ENCODE measurements at places on chromosomes 13 and 19.

DNA sequence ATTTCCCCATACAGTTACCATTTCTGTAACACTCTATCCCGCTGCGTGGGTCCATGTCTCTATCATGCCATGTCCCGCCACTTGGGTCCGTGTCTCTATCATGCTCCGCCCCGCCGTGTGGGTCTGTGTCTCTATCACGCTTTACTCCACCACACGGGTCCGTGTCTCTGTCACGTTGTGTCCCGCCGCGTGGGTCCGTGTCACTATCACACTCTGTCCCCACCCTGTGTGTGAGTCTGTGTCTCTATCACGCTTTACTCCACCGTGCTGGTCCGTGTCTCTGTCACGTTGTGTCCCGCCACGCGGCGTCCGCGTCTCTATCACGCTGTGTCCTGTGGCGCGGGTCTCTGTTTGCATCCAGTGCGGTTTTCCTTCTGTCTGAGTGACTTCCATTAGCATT is 11.6 kb downstream of the ADPRHL1 start:
- DNase-seq = no peak

DNA sequence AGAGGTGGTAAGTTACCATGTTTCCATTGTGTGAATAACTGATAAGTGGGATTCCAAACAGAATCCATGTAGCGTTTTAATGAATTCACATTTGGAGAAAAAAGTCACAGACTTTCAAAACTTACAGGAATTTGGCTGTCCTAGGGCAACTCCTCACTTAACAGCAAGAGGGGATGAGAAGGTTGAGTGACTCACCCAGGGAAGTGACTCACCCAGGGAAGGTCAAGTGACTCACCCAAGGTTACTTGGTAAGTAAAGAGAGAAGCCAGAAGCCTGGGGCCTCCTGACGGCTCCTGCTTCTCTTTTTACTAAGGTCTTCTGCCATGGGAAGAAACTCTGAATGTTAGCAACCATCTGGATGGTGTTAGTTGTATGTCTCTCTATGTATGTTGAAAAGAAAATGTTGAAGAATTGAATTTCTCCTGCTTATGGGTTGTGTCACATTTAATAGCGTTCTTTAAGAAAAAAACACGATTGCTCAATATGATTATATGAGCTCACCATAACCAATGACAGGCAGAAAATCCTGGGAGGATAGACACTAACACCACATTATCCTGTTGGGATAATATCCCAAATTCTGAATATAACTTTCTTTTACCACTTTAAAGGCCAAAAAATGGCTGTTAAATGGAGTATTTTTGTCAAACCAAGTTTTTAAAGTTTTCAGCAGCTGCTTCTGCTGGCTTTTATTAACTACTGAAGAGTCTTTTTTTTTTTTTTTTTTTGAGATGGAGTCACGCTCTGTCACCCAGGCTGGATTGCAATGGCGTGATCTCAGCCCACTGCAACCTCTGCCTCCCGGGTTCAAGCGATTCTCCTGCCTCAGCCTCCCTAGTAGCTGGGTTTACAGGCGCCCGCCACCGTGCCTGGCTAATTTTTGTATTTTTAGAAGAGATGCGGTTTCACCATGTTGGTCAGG is 195.6 kb downstream of the GGACT start:
- DNase-seq = no peak

- DNase-seq = peak; percentile 13
Observed at GRCh38 chr13:105139380-105140285, 1395.8 kb downstream of the EFNB2 start.

DNA sequence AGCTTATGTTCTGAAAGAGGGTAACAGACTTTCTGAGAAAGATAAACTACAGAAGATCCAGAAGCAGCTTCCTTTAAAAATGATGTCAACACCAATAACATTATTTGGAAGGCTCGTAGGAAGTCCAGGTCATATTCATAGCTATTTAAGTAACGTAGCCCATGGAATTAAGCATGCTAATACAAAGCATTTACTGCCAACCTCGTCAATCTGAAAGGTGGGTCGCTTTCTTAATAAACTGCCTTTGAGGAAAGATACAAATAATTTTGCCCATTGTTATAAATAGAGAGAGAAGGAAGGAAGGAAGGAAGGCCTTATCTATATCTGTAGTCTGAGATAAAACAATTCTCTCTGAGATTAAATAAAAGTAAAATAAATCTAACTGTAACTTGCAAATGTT is 80.3 kb downstream of the STARD13 start:
- DNase-seq = no peak

- DNase-seq = no peak
Observed at GRCh38 chr13:100234524-100235136, 145.7 kb downstream of the PCCA start.

- DNase-seq = peak; percentile 71
Observed at GRCh38 chr19:49672131-49672919, 4.7 kb upstream of the PRMT1 start.

DNA sequence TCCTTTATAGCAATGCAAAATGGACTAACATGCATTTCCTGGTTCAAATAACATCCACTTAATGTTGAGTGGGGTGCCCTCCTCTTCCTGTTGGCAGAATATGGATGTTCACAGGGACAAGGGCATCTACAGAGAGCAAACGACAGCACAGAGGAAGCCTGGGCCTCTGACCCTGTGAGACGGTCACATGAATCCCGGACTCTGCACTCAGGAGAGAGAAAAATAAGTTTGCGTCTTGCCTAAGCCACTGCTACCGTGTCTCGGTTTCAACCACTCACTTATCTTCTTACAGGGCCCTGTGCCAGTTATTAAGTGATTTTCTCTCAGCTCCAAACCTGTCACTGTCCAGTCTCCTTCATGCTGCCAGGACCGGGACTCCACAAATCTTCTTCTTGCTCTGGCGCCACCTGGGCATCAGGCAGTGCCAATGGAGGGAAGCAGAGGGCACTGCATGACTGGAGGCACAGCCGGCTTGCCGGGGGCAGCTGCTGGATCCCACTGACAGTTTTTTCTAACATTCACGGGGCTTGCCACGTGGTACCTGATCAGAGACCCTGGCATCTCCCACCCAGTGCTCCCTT is 11.8 kb downstream of the LIG1 start:
- DNase-seq = no peak

- no peak for DNase-seq
Observed at GRCh38 chr13:31896427-31896826, 135.1 kb upstream of the FRY start.

GRCh38 chr13:30866677-30867076 is 39.4 kb upstream of the MEDAG start:
- no peak for DNase-seq

DNA sequence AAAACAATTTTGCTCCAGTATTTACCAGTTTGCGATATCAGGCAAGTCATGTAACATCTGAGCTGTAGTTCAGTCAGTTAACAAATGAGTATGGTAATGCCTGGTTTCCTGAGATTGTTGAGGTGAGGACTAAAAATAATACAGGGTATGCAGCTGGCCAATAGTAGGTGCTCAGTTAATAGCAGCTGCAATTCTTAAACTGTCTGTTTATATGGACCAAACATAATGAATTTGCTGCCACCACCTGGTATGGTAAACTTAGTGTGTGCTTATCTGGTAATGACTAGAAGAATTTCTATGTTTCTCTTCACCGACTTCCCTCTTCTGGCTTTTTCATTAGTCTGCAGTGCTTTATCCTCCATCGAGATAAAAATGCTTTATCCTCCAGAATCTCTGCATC is 9.1 kb downstream of the ZMYM2 start:
- no peak for DNase-seq

DNA sequence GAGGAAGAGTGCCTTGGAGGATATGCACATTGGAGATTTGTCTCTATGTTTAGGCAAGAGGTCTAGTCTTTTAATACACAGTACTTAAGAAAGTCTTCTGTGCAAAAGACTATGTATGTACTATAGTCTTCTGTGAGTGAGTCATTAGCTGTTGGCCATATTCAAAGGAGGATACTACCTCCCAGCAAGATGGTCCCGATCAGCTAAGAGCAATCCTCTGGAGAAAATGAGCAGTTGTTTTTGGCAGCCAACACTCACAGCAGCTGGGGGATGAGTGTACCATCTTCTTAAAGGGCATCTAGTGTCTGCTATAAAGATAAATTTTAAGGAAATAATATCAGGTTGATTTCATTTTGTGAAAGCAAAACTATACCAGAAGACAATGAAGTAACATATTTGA is 487.8 kb downstream of the KCTD12 start:
- no peak for DNase-seq

DNA sequence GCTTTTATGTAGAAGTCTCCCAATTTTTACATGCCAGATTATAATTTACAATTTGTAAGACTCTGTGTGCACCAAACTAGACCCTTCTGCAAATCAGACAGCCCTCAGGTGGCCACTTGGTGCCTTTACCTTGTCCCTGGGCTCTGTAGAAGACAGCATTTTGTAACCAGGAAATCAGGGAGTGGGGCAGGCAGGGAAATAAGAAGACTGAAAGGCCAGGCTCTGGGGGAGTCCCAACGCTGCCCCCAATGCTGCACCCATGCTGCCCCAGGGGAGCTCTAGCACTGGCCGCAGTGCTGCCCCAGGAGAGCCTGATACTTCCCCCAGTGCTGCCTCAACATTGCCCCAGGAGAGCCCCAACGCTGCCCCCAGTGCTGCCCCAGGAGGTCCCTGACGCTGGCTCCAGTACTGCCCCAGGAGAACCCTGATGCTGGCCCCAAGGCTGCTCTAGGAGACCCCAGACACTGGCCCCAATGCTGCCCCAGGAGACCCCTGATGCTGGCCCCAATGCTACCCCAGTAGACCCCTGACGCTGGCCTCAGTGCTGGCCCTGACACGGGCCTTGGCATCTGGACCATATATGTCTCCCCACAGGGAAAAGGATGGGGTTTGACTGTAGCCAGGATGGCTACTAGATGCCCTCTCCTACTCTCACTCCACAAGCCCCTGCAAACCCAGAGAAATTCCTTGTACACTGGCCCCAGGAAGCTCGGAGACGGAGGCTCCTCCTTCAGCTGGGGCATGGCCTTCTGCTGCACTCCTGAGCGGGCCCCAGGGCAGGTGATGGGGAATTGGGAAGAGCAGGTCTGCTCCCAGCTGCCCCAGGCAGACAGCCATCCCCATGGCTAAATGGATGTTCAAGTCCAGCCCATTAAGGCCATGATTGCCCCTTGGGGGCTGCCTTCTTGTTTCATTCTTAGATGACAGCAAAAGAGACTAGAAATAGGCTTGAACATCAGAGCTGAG is 23.6 kb downstream of the VSTM2B start:
- DNase-seq = no peak

- no peak for DNase-seq
Observed at GRCh38 chr13:43908156-43909126, 28.7 kb downstream of the LACC1 start.

- no peak for DNase-seq
Observed at GRCh38 chr13:27915301-27916207, 4.2 kb upstream of the PDX1 start.

DNA sequence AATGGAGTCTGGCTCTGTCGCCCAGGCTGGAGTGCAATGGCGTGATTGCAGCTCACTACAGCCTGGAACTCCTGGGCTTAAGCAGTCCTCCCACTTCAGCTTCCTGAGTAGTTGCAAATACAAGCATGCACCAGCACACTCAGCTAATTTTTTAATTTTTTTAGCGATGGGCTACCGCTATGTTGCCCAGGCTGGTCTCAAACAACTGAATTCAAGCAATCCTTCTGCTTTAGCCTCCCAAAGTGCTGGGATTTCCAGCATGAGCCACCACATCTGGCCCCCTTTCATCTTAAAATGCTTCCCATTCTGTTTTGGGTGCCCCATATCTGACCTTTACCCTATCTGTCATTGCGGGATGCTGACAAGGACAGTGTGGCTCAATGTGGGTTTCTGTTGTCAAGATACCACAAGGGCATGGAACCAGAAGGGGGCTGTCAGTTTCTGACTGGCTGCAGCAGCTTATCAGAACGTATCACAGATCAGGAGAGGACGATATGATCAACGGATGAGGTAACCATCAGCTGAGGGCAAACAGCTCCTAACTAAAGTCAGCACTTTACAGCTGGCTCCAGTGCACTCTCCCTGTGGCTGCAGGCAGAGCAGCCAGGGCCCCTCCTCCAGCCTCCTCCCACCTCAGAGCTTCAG is 32.4 kb downstream of the GPR42 start:
- no peak for DNase-seq

DNA sequence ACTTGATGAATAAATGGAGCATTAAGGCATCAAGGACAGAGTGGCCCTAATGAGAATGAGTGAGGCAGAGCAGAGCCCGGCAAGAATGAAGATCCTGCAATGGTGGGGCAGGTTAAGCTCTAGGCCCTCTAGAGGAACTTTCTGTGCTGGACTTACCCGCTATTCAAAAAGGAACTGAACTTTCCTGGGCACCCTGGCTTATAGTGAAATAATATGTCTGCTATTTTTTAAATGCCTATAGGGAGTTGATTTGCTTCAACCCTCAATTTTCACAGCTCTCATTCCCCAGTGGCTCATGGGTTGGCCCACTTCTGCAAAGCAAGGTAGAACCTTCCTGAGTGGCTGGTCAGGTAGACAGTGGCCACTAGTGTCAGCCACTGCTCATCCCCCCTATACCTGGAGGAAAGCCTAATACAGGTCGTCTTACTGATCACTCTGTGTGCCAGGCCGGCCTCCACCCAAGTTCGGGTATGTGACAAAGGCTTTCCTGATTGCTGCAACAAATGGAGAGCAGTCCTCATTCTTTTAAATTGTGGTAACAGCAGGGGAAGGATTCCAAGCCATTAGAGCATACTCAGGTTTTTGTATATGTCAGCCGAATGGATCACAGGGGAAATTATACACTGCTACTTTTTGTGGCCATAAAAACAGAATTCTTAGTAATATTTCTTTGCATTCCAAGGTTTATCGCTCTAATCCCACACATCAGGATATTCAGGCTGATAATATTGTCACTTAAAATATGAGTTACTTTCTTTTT is 103.0 kb downstream of the KL start:
- DNase-seq = no peak

DNA sequence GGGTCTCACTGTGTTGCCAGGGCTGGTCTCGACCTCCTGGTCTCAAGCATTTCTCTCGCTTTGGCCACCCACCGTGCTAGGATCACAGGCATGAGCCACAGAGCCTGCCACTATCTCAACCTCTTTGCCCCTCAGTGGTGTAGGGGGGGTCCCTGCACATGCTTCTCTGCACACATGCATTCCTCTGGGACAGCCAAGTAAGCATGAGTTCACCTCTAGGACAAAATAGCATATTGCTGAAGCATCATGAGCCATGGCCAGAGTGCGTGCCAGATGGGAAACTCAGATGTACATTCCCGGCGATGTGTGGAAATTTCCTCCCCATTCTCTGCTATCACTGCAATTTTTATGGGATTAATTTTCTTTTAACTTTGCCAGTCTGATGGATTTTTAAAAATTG is 23.1 kb downstream of the CHAF1A start:
- no peak for DNase-seq

DNA sequence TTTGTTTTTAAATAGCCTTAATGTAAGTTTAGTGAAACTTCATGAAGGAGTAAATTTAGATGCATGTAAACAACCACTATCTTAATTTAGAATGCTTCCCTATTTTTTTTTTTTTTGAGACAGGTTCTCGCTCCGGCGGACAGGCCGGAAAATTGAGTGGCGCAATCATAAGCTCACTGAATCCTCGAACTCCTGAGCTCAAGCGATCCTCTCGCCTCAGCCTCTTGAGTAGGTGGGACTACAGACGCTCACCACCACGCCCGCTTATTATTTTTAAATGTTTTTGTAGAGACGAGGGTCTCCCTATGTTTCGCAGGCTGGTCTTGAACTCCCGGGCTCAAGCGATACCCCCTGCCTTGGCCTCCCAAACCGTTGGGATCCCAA is 1.6 kb downstream of the TEX30 start:
- DNase-seq = no peak

GRCh38 chr13:32454886-32455593 is 27.1 kb upstream of the N4BP2L1 start:
- no peak for DNase-seq
